ENCODE measurements at places on chromosomes 16 and 17.
A peak's percentile ranks its signal among the peaks of the same experiment; 100 is the strongest.

- no peak for DNase-seq
Measured at GRCh38 chr17:63294776-63295175, 151.3 kb downstream of the CYB561 start.

DNA sequence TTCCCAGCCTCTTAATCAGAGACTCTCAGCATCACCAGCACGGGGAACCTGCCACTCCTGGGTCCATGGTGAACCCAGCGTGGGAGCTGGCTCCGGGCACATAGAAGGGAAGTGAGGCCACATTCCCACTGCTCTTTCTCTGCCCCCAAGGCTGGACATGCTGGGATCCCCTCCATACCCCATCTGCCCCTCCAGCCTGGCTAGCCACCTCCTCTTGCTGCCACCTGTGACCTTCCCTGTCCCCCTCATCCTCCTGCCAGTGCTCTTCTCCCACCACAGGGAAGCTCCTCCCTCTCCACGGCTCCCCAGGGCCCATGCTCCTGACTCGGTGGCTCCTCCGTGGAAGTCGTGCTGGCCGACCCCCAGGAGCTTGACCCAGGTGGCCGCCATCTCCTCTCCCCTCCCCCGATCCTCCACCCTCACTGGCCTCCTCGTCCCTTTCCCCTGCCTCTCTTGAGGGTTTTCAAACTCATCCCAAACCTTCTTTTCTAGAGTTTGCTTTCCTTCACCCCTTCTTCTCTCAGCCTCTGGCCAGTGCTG lies 139.1 kb upstream of the CHMP6 start:
- DNase-seq, result no peak

DNA sequence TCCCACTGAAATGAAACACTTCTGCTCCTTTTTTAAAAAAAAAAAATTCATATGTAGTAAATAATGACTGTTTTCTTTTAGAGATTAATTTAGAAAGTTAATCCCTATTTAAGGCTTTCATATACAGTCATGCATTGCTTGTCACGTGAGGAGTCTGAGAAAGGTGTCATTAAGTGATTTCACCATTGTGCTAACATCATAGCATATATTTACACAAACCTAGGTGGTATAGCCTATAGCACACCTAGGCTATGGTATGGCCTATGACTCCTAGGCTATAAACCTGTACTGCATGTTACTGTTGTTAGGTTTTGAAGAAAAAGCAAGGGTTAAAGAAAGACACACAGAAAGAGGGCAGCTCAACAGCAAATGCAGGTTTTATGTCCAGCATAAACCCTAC lies 13.7 kb downstream of the PPY start:
- no peak for DNase-seq

GRCh38 chr17:66351033-66351432 lies 48.6 kb downstream of the PRKCA start:
- DNase-seq, result no peak

- DNase-seq, result no peak
Measured at GRCh38 chr16:67086822-67087221, 22.9 kb upstream of the PHAF1 start.

- no peak for DNase-seq
Measured at GRCh38 chr17:68509141-68510057, 2.8 kb upstream of the PRKAR1A start.

DNA sequence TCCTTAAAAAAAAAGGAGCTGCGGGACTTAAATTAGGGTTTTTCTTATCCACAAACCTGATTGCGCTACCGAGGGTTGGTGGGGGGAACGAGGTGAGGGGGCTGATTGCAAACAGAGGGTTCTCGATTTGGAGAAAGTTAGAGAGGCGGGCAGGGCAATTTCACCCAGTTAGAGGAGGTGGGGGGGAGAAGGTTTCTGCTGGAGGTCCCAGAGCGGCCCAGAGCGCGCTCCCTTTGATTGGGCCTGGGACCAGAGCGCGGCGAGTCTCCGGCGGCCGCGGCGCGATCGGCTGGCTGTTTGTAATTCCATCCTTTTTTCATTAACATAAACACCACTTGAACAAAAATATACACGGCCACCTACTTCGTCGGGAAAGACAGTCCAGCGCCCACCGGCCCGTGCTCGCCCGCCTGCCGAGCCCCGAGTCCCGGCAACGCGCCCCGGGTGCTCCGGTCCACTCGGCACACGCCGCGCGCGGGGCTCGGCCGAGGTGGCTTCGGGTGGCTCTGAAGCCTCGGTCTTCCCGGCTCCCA lies 13.3 kb upstream of the FOXF1 start:
- DNase-seq, result no peak

DNA sequence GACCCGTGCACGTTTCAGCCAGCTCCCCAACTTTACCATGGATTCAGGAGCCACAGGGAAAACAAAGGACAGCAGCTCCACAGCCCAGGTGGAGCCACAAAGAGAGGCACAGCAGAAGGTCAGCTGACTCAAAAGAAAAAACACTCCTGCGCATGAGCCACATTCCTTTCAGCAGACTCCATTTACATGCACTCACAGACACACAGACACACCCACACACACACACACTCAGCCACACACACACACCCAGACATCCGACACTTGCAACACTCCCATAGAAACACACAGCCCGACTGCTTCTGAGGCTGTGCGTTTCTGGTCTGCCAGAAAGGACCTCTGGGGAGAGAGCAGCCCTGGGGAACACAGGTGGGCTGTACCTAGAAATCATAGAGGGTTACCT lies 2335.5 kb downstream of the TP53TG3F start:
- DNase-seq, result no peak

- no peak for DNase-seq
Measured at GRCh38 chr16:425740-426114, 278 bp downstream of the RAB11FIP3 start.

DNA sequence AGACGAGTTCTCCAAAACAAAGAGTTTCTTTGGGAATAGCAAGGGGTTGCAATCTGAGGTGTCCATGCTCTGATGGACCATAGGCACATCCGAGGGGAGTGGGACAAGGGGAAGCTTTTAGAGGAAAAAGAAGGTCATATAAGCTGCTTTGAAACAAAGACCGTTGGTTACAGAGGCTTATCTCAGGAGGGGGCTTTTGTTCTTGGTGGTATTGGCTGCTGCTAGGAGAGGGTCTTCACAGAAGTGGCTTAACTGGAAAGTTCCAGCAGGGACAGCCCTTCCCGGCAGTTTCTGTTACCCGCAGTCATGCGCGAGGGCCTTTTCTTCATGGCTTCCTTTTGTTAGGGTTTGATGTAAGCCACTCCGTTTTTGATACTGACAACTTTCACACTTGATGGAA lies 76.0 kb downstream of the RAP1GAP2 start:
- DNase-seq, result no peak

- DNase-seq, result no peak
Measured at GRCh38 chr16:4207683-4208340, 34.1 kb downstream of the SRL start.

- DNase-seq, result peak; percentile 5
Measured at GRCh38 chr17:31068291-31068690, 26.5 kb upstream of the NF1 start.

DNA sequence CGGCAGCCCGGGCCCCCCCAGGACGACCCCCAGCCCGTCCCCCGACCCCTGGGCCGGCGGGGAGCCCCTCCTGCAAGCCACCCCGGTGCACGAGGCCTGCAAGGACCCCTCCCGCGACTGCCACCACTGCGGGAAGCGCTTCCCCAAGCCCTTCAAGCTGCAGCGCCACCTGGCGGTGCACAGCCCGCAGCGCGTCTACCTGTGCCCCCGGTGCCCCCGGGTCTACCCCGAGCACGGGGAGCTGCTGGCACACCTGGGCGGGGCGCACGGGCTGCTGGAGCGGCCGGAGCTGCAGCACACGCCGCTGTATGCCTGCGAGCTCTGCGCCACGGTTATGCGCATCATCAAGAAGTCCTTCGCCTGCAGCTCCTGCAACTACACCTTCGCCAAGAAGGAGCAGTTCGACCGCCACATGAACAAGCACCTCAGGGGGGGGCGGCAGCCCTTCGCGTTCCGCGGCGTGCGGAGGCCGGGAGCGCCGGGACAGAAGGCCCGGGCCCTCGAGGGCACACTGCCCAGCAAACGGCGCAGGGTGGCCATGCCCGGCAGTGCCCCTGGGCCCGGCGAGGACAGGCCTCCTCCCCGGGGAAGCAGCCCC lies 15.6 kb upstream of the ZFPM1 start:
- no peak for DNase-seq

GRCh38 chr16:875182-876040 lies 74.9 kb upstream of the GNG13 start:
- DNase-seq, result no peak

GRCh38 chr16:55678161-55678821 lies 22.5 kb downstream of the SLC6A2 start:
- no peak for DNase-seq

- no peak for DNase-seq
Measured at GRCh38 chr16:68374961-68375660, 64.3 kb downstream of the PRMT7 start.

DNA sequence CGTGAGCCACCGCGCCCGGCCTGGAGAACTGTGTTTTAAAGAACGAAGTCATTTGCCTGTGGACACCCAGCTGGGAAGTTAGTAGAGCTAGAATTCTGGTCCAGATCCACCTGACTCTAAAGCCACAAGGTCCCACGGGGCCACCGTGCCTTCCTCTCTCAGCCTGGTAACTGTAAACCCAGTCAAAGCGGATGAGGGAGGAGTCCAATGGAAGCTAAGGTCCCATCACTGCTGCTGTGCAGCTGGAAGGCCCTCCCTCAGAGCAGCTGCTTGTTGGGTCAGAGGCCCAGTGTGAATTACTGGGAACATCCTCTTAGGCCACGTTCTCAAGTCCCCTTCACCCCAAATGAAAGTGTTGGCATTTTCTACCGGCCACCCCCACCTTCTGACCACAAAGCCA lies 48.8 kb upstream of the CACNG5 start:
- no peak for DNase-seq

DNA sequence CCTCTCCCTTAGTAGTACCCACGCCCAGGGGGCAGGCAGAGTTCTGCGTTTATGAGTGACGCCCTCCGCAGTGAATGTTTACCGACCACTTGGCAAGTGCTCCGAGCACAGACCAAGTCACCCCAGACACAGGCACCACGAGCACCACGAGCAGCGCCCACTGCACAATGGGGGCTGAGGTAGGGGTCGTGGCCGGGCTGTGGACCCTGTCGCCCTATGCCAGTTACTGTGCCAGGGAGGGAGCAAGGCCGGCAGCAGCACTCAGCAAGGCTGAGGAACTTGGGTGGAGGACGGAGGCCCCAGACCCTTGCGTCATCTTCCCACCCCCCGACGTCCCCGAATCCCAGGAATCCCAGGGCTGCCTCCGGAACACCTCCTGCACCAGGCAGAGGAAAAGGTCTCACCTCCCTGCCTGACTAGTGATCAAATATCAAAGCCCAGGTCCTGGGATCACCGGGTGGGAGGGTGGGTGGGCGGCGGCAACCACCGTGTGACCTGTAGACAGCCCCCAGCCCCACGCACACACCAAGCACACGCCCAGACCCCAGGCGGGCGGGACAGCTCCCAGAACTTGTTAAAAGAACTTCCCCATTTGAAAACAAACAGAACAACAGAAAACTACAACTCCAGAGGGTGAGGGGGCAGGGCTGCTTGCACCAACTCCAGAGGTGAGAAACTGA lies 5.4 kb downstream of the VASN start:
- DNase-seq, result no peak

- no peak for DNase-seq
Measured at GRCh38 chr17:81524039-81524864, 3.9 kb upstream of the FSCN2 start.

DNA sequence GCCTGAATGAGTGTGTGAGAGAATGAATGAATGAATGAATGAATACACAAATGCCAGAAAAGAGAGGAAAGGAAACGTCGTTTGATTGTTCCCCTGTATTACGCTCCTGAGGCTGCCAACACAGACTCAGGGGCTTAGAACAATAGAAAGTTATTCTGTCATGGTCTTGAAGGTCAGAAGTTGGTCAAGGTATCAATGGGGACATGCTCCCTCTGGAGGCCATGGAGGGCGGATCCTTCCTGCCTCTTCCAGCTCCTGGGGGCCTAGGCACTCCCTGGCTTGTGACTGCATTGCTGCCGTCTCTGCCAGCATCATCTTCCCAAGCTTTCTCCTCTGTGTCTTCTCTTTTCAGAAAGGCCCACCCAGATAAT lies 1.5 kb upstream of the SLC38A8 start:
- DNase-seq, result no peak

DNA sequence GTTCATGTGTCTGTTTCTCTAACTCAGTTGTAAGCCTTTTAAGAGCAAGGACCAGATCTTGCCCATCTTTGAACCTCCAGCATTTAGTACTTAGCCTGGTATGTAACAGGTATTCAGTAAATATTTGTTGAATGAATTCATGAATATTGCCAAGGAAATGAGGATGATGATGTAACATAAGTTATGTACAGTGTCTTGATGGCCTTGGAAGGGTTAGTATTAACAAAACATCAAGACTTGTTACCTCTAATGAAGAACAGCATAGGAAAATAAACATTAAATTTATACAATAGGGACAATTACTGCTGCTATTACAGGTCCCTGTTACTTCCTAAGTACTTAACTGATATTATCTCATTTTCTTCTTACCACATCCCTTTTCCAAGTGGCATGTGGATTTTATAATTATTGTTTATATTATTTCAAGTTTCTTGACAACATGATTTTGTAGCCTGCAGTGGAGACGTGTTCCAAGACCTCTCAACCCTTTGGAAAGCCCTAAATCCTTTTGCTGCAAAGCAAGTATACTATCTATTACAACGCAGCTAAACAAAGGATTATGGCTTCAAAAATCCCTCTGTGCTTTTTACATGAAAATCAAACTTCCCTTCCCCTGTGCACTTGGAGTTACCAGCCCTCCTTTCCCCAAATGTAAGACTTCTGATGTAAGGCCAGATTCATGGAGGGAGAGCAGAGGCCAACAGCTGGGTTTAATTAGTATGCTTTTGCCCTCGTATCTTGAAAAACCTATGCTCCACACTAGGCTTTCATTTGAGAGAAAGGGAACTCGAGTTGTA lies 77.4 kb upstream of the SMIM36 start:
- DNase-seq, result no peak

- peak; percentile 20 for DNase-seq
Measured at GRCh38 chr17:27807567-27808470, 7.5 kb upstream of the NOS2 start.

DNA sequence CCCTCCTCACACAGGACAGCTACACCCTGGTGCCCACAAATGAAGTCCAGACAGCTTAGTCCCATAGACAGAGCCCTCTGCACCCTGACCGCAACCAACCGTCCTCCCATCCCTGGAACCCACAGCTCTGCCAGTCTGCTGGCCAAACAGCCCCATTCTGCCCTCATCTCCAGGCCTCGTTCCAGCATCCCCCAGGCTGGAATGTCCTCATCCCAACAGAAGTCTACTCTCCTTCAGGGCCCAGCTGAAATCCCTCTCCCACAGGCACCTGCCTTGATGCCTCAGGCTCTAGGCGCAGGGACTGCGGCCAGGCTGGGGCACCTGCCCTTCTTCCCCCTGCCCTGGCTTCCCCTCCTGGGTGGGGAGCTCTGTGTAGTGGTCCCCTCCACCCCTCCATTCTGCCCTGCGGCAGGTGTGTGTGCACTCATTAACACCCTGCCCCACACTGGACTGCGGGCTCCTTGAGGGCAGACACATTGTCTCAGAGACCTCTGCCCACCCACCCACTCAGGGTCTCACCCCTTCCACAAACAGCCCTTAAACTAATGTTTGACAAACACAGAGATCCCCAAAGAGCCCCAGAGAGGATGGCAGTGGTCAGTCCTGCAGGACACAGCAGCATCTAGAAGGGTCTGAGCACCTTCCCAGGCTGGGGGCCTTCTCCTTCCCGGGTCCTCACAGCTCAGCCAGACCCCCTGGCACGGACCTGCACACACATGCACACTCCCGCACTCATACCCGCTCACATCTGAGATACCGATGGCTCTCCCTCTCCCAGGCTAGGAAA lies 820 bp downstream of the GRIN2C start:
- no peak for DNase-seq

GRCh38 chr17:37671824-37672547 lies 28.7 kb upstream of the DDX52 start:
- no peak for DNase-seq

All from stimulated activated CD4-positive, alpha-beta T cell treated with anti-CD3 and anti-CD28 coated beads, TNF-alpha, amount 100 ng/mL, for 24 hours (primary cell).